Activated CD8-positive, alpha-beta memory T cell treated with anti-CD3 and anti-CD28 coated beads for 4 hours (primary cell): ENCODE measurements at places on chromosomes 2 and 18.

DNA sequence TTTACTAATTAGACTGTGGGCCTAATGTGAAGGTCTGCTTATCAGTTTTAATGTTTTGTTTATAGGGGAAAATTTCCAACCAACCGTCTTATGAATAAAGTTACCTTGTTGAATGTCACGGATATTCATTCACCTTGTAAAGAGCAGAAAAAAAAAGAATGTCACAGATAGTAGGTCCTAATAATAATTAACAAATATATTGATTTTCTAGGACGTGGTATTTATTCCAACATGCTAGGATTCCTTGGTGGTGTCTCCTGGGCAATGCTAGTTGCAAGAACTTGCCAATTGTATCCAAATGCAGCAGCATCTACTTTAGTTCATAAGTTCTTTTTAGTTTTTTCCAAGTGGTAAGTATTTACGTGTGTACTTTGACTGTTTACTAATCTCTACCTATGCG lies 23.4 kb downstream of the PAPOLG start:
- DNase-seq = no peak

- no peak for DNase-seq
Measured at GRCh38 chr2:114550895-114551793, 108.7 kb downstream of the DPP10 start.

DNA sequence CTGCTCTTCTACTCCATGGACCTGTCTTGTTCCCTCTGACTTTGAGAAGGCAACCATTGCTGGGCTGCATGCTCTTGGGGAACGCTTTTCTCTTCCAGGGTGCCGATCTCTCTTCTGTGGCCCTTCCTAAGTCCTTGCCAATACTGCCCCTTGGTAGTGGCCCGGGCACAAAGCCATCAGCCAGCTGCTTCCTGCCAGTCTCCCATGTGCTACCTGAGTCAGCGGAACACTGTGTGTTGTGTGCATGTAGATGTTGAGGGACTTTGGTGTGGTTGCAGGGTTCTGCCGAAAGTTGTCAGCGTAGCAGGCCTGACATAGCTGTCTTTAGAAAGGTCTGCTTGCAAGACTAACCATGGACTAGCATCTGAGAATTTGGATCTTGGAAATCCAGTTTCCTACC lies 35.4 kb downstream of the MGAT5 start:
- no peak for DNase-seq

- DNase-seq = no peak
Measured at GRCh38 chr2:117551858-117552257, 262.6 kb upstream of the DDX18 start.

DNA sequence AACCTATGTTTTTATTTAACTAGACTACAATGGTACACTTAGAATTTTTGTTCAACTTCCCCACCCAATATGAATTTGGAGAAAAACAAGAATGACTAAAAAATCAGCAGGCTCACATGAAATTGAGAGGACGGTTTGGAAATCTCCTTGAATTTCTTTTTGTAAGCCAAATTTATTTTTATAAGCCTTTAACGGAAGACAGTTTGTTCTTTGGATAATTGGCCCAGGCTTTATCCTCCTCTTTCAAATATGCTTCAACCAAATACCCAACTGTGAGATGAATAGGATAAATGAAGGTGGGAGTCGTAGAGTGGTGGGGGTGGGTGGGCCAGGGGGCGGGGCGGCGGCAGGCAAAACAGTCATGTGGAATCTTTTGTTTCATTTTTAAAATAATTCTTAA lies 60.6 kb downstream of the FMNL2 start:
- no peak for DNase-seq

GRCh38 chr2:101205521-101206479 lies 46.9 kb upstream of the CNOT11 start:
- no peak for DNase-seq

GRCh38 chr2:241774419-241775222 lies 2.0 kb upstream of the GAL3ST2 start:
- DNase-seq = no peak

DNA sequence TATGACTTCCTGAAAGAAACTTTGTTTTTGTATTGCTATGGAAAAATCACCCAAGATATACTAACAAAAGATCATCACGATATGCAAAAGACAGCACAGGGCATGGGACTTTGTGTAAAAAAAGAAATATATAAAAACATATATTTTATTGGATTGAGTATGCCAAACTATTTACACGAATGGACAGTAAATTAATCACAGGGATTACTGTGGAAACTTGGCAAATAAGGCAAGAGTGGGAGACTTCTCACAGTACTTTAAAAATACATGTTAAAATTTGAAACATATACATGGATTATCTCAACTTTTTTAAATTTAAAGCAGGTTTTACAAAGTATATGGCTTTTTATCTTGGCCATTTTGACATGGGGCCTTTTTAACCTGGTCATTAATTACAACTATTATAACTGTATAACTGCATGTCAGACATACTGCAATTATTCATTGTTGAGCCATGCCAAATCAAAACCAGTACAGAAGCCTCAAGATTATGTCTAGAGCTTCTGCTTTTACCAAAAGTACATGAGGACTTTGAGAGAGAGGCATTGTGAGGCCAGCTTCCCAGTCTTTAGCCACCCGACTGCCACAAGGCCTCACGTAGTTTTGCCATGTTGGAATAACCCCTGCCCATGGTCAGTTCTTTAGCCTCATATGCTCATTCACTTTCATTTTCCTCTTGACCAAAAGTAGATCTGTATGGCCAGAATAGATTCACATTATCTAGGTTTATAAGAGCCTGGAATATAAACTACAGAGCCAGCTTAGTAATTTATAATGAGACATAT lies 419.8 kb downstream of the SETBP1 start:
- DNase-seq = no peak

DNA sequence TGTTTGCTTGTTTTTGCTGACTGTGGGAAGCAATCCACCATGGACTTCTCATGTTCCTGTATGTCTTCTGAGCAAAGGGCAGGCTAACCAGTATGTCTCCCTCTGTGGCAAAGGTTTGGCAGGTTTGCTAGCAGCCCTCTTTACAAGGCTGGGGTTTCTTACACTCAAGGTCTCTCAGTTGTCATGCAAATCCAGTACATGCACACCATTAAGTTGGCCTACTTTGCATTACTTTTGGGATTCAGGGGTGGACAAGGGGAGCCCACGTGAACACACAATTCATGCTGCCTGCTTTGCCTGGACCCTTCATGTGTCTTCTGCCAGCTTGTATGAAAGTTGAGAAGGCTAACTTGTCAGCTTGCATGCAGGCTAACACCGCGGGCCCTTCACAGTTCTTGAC lies 134.9 kb downstream of the LRRTM4 start:
- DNase-seq = no peak

GRCh38 chr2:40346535-40347354 lies 105.1 kb downstream of the SLC8A1 start:
- no peak for DNase-seq

- DNase-seq = no peak
Measured at GRCh38 chr2:47310801-47311560, 92.0 kb upstream of the MSH2 start.

DNA sequence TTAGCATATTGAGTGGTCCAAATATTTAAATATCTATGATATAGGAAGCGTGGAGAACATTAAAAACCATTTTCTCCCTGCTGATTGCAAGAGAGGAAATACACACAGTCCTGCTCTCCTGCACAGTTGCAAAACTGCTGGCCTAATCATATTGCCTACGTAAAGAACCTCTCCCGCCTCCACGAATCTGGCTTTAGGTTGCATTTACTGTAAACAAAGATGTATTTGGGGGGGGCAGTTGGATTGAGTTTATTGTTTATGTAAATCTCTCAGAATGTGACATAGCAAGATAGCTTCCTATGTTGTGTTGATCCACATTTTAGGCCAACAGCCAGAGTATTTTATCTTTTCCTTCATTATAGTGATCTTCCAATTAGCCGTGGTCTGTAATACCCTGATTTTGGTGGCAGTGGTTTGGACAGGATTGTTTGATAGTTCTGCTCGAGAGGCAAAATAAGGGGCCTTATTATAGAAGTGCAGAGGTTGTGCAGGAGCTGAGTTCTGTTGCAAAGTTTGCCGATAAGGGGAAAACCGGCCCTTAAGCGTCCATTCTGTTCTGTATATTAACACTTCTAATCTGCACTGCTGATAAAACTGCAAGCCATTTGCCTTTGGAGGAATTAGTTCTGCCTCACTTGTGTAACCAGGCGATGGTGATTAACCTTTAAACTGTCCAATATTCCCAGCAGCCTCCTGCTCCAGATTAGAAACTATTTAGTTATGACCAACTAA lies 101.6 kb upstream of the SIX3 start:
- no peak for DNase-seq

DNA sequence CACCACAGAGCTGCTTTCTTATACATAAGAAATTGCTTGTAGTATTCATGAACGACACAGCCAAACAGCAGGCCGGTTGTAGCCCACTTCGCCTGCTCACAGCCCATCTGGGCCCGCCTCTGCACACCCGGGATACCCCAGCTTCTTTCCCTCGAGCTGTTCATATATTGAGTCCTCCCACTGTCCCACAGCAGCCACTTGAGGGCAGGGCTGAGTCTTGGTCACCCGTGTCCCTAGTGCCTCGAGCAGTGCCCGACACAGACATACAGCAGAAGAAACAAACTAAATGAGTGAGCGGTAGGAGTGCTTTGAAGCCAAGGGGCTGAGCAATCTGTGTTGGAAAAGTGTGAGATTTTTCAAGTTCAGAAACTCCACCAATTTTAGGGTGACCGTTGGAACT lies 251.4 kb downstream of the KLHL29 start:
- DNase-seq = no peak

DNA sequence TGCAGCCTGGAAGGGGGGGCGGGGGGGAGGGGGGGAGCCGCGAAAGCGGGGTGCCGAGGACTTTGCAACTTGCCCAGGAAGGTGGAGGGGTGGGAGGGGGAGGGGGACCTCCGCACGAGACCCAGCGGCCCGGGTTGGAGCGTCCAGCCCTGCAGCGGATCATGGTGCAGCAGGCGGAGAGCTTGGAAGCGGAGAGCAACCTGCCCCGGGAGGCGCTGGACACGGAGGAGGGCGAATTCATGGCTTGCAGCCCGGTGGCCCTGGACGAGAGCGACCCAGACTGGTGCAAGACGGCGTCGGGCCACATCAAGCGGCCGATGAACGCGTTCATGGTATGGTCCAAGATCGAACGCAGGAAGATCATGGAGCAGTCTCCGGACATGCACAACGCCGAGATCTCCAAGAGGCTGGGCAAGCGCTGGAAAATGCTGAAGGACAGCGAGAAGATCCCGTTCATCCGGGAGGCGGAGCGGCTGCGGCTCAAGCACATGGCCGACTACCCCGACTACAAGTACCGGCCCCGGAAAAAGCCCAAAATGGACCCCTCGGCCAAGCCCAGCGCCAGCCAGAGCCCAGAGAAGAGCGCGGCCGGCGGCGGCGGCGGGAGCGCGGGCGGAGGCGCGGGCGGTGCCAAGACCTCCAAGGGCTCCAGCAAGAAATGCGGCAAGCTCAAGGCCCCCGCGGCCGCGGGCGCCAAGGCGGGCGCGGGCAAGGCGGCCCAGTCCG lies 540 bp downstream of the SOX11 start:
- DNase-seq = no peak

DNA sequence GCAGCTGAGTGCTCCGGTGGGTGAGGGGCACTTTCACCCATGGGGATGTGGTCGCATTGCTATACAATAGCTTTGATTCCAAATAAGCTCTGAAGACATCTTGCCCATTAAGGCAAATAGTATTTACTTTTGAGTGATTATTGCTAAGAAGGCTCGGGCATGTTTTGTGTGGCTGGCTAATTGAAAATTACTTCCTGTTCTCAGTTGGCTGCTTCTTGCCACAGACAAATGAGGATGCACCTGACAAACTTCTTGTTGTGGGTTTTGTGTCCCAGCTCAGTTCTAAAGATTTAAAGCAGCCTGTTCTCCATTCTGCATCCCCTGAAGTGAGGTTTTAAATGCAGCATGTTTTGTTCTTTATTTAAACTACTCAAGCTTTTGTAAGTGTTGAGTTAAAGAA lies 88.3 kb downstream of the KCNS3 start:
- no peak for DNase-seq
